H7 (cell line): ENCODE measurements at places on chromosomes 11 and 22. TPM values are rescaled to one million over a fixed set of nuclear protein-coding genes. Genes with fewer than 3 reads are reported as not detected.

DNA sequence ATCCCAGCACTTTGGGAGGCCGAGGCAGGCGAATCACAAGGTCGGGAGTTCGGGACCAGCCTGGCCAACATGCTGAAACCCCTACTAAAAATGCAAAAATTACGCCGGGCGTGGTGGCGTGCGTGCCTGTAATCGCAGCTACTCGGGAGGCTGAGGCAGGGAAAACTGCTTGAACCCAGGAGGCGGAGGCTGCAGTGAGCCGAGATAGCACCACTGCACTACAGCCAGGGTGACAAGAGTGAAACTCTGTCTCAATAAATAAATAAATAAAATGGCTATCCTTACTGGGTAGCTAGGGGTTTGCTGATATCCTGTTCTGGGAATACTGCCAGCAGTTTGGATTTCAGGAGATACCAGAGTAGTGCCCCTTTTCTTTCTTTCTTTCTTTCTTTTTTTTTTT lies 2.4 kb upstream of the RBM14 start:
- no peak for DNase-seq

DNA sequence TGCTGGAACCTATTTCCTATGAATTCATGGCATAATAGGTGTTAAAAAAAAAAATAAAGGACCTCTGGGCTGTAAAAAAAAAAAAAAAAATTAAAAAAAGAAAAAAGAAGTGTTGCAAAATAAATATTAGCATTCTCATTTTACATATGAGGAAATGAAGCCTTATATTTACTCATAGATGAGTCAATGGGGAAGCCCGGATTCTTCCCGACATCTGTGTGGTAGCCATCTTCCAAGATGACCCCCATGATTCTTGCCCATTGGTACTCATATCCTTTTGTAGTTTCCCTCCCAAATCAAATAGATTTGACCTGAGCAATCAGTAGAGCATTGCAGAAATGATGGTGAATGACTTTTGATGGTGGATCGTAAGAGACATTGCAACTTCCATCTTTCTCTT lies 3.0 kb upstream of the SWAP70 start:
- DNase-seq: no peak

DNA sequence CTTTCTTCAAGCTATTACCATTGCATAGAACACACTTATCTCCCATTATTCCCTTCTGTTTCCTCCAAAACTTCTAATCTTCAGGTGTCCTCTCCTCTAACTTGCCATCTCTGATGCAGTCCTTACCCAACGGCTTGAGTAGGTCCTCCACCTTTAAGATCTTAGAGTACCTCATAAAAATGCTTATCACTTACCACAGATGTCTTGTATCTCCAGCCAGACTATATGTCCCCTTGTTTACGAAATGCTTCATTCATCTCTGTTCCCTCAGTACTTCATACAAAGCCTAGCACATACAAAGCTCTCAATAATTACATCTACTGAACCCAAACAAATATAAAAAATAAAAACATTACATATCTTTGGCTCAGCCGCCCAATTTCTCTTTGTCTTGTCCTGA lies 49.2 kb downstream of the PAK1 start:
- no peak for DNase-seq

GRCh38 chr22:45322873-45323525 lies 13.3 kb downstream of the FAM118A start:
- DNase-seq: no peak

The MS4A15 gene
- 0.10 TPM in 1 of 2 replicates, not detected in the other for total RNA-seq
